Activated T-cell treated with anti-CD3 and anti-CD28 coated beads, Interleukin-2, amount 50 U/mL, for 48 hours (primary cell): ENCODE measurements at places on chromosomes 11 and 22.

GRCh38 chr22:40345271-40345670 is 1.0 kb upstream of the ADSL start:
- peak; percentile 48 for DNase-seq

- no peak for DNase-seq
Measured at GRCh38 chr11:120467627-120468026, 43.9 kb upstream of the GRIK4 start.

DNA sequence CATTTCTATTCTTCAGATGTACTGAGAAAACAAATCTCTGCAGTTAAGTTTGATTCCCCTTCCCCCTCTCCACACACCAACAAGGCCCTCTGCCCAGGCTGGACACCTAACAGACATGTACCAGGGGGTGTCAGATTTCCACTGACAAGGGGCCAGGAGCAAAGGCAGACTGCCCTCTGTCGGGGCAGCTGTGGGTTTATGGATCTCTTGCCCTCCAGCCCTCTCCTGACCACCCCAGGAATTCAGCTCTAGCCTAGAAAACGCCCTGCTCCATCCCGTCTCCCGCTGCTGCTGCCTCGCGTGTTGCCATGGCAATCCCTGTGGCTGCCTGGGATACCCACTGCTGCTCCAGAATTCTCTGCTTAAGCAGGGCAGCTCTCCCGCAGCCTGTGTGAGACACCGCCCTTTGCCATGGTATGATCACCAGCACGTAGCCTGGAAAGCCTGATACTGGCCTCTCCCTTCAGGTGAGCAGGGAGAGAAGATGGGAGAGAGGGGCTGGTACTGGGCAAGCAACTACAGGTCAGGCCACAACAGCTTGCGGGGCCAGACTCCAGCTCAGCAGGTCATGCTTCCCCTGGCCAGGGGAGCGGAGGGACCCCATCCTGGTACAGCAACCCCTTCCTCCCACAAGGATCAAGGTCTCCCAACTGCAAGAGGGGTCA is 41.6 kb downstream of the BUD13 start:
- DNase-seq, result no peak

DNA sequence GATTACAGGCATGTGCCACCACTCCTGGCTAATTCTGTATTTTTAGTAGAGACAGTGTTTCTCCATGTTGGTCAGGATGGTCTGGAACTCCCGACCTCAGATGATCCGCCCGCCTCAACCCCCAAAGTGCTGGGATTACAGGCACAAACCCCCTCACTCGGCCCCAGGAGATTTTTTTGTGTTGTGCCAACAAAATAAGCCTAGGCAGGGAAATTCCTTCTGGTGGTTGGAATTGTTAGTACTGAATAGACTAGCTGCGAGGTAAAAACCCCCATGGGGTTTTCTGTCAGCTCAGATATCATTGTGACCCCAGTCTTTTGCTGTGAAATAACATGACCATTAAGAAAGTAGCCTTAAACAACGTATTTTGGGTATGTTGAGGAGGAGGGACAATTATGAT is 144.9 kb downstream of the BCR start:
- no peak for DNase-seq

- DNase-seq, result no peak
Measured at GRCh38 chr11:12074529-12075195, 35.7 kb upstream of the MICAL2 start.

DNA sequence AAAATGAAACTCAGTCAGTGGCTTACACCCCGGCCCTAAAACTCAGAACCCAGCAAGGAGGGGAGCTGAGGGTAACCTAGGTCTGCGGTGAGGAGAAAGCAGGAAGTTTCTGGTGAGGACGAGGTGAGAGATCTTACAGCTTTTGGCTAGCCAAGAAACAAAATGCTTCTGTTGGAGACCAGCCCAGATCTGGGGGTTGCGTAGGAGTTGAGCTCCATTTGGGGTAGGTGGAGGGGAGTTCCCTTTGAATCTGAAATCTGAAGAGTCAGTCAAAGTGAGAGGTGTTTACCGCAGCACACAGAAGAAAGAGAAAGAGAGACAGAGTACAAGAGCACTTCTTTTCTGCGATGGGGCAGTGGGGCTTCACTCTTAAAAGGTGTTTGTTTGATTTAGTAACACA is 29.6 kb downstream of the EHF start:
- peak; percentile 86 for DNase-seq

- DNase-seq, result no peak
Measured at GRCh38 chr11:27213232-27213660, 149.8 kb downstream of the CCDC34 start.

DNA sequence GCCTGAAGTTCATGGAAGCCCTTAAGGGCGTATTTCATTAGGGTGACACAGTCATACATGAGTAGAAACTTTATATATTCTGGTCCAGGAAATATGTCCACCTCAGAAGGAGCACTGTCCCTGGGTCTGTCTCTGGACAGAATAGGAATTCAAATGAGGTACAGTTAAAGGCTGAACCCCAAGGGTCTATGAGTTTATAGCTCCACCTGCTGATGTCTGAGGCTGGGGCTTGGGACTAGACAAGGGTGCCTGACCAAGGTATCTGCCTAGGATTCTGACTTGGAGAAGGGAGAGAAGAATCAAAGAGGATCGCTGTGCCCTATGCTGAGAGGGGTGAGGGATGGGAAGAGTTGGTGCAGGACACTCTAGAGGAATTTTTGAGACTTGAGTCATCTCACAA is 14.9 kb downstream of the HEPHL1 start:
- no peak for DNase-seq

GRCh38 chr11:131744847-131745246 is 374.4 kb downstream of the NTM start:
- DNase-seq, result no peak

GRCh38 chr22:20551805-20552442 is 44.5 kb downstream of the MED15 start:
- DNase-seq, result peak; percentile 81

- no peak for DNase-seq
Measured at GRCh38 chr11:123292647-123293046, 97.6 kb upstream of the CLMP start.

DNA sequence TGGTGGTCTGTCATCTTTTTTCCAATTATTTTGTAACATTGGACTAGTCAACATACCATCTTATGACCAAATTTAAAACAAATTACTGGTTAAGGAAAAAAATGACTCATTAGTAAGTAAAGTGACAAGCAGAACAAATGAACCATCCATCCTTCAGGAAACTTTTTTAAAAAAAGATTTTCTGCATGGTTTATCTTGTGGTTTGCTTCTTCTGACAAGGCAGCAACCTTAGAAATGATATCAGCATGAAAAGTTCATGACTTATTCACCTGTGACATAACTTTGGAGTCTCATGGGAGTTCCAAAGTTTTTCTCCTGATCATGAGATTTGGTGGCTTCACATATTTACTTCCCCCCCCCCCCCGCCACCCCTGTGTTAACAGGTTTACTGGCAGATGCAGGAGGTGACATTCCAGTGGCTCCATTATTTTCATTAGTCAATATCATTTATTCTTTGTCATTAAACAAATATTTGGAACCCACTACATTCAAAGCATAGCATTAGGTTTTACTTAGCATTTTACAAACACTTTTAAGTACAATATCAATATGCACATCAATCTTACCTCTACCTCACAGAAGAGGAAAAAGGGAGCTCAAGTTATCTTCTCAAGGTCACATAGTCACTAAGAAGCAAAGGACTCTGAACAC is 40.7 kb downstream of the DCUN1D5 start:
- no peak for DNase-seq

DNA sequence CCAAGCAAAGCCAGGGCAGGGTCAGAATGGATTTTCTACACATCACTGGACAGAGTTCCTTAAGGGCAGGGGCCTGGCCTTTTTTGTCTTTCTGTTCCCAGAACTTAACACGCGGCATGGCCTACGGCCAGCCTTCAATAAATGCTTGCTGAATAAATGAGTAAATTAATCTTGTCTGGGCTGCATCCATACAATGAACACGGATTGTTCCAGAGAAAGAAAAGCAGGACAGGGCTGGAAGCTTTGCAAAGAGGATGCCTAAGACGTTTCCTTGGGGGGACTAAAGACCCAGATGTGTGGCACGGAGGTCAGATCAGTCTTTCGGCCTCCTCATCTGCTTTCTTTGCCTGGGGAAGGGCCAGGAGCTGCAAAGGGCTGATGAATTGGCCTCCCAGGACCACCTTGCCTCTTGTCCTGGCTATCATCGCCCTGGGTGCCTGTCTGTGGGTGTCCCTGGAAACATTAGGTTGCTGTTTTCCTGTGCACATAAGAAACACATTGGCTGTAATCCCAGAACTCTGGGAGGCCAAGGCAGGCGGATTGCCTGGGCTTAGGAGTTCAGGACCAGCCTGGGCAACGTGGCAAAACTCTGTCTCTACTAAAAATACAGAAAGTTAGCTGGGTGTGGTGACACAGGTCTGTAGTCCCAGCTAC is 20.8 kb upstream of the RFPL3 start:
- DNase-seq, result no peak

DNA sequence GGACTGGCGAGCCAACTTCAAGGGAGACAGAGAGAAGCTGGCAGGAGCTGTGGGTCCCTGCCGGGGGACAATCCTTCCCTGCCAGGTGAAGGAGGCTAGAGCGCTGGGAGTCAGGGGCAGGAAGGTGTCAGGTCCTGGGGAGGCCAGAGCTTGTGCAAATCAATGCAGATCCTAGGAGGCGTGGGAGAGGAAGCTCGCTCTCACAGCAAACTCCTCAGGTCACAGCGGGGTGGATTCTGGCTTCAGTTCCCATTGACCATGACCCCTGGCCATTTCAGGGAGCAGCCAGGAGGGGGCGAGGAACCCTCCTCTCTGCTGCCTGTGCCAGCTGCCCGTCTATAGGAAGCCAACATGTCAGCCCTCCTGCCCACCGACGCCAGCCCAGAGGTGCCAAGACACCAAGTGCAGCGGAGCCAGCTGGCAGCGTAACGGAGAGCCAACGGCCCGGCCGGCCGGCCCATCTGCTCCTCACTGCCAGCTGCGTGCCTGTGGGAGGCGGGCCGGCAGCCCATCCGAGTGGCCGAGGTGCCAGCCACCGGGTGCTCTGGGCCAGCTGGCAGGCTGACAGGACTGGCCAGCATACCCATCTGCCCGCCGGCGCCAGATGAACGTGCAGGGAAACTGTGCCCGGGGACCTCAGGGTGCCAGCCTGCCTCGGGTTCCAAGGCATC is 374.8 kb downstream of the MIAT start:
- no peak for DNase-seq

- peak; percentile 58 for DNase-seq
Measured at GRCh38 chr11:66417000-66417399, 3.8 kb upstream of the NPAS4 start.

DNA sequence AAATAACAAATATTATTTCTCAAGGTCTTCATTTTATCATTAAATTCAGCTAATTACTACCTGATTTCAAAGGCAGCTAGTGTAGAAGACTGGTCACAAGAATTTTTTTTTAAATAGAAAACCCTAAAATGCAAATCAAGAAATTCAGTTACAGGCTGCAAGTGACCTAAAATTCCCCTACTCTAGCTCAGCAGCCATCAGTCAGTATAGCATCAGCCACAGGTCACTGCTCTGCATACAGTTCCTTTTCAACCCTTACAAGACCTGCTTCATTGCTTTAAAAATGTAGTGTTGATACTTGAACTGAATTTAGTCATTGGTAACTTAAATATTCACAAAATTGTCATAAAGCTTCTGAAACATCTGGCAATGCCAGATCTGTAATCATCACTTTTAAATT is 9.5 kb upstream of the B3GNT6 start:
- no peak for DNase-seq

DNA sequence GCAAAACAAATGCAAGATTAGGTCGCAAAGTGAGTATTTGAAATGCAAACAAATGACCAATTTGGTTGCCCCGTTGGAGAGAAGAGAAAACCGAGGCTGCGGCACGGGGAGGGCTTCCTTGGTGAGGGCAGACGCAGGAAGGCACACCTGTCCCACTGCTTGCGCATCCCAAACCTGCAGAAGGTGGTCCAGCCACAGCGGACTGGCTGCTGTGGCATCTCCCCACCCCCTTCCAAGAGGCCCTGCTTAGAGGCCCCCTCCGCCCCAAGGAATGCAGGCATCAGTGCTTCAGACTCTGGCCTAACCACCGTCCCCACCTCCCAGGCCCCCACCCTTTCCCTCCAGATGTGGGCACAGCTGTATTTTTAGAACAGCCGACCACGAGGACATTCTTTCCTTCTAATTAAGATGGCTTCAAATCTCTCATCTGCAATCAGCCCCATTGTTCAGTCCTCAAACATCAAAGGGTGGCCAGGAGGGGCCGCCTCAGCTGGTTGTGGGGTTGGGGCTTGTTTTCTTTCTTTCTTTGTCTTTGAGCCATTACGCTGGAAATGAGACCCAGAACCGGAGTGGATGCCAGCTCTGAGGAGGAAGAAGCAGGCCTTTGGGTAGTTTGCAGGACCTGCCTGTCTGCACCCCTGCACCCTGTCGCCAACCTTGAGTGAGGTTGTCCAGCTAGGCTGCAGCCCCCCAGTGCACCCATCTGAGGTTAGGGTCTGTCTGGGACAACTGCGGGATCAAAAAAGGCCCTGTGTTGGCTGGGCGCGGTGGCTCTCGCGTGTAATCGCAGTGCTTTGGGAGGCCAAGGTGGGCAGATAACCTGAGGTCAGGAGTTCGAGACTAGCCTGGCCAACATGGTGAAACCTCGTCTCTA is 9.4 kb upstream of the DERL3 start:
- DNase-seq, result no peak

DNA sequence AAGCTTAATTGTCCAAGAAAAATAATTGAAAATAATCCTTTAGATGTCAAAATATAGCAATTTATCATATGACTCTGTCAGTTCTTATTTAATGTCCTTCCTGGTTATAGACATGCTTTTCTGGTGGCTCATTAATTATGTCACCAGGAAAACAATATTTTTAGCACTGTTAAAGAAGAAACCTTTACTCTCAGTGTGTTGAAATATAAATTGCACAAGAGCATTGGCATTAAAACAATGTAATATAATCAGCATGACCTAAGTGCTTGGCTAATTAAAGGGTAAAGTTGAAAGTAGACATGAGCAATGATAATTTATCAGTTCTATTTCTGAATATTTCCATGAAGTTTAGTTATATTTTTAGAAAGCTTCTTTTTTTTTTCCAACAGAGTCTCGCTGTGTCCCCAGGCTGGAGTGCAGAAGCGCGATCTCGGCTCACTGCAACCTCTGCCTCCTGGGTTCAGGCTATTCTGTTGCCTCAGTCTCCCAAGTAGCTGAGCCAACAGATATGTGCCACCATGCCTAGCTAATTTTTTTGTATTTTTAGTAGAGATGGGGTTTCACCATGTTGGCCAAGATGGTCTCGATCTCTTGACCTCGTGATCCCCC is 232.3 kb downstream of the JRKL start:
- no peak for DNase-seq

DNA sequence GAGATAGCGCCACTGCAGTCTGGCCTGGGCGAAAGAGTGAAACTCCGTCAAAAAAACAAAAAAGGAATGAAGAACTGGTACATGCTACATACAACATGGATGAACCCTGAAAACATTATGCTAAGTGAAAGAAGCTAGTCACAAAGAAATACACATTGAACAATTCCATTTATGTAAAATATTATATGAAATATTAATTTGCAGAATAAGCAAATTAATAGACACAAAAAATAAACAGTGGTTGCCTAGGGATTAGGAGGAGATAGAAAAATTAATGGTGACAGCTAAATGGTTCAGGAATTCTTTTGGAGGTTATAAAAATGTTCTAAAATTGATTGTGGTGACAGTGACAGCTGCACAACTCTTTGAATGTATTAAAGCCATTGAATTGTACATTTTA is 14.7 kb downstream of the PRDM10 start:
- no peak for DNase-seq
